ENCODE measurements at places on chromosomes 2 and 18.

DNA sequence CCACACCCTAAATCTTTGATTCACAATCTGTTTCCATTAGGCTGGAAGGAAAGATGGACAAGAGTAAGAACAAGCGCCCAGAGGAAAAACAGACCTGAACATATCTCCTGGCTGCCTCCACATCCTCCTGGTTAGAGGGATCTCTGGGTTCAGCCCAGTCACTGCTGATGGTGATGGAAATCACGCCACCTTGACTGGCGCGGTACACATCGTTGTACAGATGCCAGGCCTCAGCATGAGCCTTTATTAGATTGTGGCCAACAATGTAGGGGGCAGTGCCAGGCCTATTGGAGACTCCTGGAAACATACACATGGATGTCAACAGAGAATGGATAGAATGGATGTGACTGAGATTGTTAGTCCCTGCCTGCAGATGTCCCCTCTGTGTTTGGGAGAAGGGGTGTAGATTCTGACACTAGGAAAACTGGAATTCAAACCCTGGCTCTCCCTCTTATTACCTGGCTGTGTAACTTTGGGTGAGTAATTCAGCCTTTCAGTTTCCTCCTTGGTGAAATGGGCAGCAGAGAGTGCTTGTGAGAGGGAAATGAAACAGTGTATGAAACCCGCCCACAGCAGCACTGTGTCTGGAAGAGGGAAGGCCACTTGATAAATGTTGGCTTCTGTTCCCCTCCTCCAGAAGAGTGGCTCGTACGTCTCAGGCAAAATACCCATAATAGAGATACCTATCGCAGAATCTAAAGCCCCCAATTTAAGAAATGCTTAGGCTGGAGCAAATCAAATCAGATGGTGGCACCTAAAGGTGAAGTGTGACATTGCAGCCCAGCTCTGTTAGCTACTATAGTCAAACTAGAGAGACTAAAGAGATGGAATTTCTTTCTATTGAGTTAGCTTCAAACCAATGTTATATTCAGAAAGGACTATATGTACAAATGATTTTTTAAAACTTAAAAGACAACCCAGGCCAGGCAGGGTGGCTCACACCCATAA, 36.2 kb downstream of the LCT start:
- DNase-seq, result no peak

DNA sequence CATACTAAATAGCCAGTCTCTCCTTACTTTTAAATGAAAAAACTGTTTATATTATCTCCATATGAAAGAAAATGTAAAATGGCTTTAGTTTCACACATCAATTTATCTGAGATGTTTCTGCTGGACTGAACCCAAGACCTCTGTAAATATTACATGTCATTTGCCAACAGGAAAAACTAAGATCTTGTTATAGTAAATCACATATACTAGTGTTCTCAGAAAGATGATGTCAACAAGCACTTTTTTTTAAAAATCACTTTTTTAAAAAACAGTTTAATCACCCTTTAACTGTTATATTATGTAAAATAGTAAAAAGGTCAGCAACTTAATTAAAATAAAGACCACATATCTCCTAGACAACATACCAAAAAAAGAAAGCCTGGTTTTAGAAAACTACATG, 46.3 kb downstream of the PTPN2 start:
- DNase-seq, result no peak

- DNase-seq, result no peak
Measured at GRCh38 chr2:54775710-54776109, 52.2 kb downstream of the EML6 start.

- no peak for DNase-seq
Measured at GRCh38 chr2:8575038-8575833, 106.6 kb upstream of the ID2 start.

DNA sequence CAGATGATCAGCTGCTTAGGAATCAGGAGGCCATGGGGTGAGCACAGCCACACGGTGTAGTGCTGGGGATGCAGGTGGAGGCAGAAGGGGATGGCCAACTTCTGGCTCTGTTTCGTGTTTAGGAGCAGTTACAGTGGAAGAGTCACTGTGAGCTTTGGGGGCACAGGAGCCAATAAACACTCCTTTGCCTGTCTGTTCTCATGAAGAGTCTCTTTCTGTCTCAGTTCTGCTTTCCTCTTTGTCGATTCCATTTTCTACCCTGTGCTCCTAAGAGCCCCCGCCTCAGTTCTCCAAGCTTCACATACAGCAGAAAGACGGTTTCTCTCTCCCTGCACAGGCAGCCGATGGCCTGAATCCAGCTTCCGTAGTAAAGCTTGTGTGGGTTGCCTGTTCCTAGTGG, 21.0 kb upstream of the RRM2 start:
- no peak for DNase-seq

DNA sequence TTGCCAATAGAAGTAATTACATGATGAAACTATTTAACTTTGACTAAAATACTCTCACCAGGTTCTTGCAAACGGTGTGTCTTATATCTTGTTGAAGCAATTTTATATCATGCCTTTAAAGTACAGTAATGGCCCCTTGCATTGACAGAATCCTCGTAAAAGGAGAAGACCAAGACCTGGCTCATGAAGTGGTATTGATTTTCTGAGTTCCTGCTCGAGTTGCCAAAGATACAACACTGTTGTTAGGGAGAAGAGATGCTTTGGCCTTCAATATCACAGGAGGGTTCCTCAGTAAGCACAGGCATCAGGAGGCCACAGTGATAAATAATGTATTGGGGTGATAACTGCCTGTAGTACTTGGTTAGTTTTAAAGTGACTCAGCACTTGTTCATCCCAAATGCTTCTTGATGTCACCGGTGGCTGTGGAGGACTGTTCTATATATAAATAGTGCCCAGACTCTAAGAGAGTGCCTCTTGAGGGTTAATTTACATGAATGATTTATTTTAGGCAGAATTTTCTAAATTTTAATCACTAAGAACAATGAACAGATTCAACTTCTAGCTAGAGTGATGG, 571.7 kb upstream of the FANCL start:
- DNase-seq, result no peak

DNA sequence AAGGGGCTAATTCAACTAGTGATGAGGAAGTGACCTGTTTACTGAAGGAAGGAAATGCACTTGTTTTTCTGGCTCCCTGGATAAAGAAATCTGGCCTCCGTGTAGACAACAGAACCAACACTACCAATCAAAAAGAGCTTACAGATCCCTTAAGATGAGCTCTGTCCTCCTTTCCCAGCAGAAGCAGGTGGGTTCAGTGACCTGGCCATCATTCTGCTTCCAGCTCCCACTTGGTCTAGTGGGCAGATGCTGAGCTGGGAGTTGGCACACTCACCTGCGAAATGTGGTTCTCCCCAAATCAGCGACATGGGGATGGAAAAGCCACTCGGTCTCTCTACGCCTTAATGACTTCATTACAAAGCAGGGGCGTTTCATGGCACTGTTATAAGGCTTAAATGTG, 132.6 kb downstream of the AFF3 start:
- no peak for DNase-seq

DNA sequence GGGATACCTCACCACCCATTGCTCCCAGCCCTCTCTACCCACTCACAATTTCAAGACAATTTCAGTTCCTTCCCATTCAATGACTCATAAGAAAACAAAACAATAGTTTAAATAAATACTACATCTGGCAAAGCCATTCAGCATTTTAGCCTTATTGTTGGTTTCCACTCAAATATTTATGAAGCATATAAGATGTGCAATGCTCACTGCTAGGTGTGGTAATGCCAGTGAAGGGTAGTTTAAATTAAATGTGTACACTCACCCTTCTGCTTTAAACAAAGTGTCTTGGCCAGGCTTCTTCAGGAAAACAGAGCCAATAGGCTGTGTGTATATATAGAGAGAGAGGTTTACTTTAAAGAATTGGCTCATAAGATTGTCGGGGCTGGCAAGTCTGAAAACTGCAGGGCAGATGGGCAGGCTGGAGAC, 37.0 kb downstream of the INO80C start:
- DNase-seq, result no peak

Data from activated CD8-positive, alpha-beta memory T cell treated with anti-CD3 and anti-CD28 coated beads for 48 hours (primary cell).